ENCODE measurements at places on chromosomes 5 and 9.

DNA sequence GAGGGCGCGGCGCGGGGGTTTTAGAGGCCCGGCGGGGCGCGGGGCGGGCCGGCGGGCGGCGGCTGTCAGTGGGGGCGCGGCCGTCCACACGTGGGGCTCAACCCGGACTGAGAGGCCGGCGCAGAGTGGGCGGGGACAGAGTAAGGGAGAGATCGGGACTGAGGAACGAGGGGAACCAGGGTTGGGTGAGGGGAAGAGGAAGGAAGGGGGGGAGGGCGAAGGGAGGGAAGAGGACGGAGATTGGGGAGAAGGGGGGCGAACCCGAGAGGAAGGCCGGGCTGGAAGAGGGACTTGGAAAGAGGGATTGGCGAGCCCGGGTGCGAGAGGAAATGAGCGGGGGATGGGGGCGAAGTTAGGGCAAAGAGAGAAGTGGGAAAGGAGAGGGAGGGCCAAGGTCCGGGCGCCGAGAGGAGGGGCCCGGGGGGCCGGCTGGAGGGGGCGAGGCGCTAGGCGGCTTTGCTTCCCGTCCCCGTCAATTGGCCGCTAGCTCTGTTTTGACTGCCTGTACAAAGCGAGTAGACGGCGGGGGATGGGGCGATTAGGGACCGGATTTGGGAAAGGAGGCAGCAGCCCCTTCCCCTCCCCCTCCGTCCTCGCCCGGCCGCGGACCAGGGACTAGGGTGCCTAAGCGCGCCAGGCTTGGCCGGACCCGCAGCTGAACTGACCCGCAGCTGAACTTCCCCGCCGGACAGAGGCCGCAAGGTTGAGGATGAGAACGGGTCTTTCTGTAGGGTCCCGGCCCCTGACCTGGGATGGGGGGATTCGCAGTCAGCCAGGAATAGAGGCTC, 399 bp upstream of the FBN2 start:
- DNase-seq, result no peak

- DNase-seq, result no peak
Observed at GRCh38 chr5:120241400-120241799, 222.7 kb upstream of the PRR16 start.

GRCh38 chr5:149002761-149003689, 59.8 kb downstream of the SH3TC2 start:
- no peak for DNase-seq

- no peak for DNase-seq
Observed at GRCh38 chr5:116032094-116032517, at the start of gene ARL14EPL. ARL14EPL (plus strand) TSS chr5:116032472; CDS start chr5:116051466, 18,994 bp downstream.

- no peak for DNase-seq
Observed at GRCh38 chr5:34564710-34565235, 91.4 kb upstream of the RAI14 start.

DNA sequence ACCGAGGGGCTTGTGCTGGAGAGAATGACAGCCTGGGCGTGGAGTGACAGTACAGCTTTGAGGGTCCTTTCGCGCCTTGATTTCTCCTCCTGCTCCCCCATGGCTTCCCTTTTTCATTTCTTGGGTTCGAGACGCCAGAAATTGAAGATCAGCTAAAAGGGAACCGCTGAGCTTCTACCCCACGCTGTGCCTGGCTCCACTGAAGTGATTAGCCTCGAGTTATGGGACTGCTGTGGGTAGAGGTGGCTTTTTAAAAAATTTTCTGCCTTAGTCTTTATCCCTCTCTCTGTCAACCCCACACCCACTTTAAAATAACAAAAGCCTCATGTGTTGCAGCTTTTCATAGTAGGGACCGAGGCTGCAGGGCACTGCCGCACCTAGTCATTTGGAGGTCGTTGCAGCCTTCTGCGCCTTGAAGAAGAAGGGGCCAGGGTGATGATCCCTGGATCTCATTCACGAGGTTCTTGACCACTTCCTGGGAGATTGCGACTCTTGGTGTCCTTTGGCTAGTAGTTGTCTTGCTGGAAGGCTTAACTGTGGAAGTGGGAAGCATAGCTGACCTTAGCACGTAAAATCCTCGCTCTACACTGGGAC, 603 bp downstream of the PPIP5K2 start:
- DNase-seq, result no peak

GRCh38 chr9:94624629-94625028, 14.7 kb downstream of the FBP1 start:
- DNase-seq, result no peak

DNA sequence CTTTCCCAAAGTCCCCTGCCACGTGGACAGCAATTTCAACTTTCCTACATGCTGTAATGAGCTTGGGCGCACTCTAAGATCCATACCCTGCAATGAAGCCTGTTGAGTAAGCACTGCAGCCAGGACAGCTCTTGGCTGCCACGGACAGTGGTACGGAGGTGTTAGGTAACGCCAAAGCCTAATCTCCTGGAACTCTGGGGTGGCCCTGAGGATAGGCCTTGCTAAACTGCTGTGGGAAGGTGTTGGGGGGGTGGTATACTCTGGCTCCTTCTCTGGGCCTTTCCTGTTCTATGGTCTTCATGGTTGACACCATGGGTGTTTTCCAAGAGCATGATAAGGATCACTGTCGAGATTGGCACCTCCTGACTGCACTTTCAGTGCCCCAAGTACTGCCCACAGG, 66.4 kb upstream of the PITX1 start:
- no peak for DNase-seq

DNA sequence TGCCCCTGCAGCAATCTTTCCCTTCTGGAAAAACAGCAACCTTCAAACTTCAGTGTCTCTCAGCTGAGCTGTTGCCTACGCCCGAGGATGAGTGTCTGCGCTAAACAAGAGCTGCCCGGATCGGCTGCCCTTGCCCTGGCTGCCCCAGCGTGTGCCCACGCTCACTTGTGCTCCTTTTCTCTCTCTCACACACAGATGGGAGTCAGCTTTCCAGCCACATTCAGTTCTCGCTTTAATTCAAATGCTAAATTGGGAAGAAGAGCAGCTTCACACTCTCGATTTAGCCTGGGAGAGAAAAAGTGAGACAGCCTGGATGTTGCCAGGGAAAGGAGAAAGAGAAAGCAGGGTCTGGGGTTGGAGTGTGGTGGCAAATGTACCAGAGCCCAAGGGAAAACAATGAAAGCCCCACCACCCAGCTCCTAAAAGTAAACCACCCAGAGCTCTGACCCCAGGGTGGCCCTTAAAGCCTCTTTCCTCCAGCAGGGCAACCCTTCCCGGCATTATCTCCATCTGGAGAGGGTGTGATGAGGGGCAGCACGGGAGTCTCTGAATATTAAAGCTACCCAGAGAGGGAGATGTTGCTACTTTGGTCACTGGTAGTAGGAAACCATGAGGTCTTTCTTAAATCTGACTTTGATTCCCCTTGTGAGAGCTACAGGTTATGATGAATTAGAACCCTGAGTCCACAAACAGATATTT, 9.9 kb upstream of the EGR1 start:
- no peak for DNase-seq

- no peak for DNase-seq
Observed at GRCh38 chr5:13987843-13988464, 43.5 kb upstream of the DNAH5 start.

DNA sequence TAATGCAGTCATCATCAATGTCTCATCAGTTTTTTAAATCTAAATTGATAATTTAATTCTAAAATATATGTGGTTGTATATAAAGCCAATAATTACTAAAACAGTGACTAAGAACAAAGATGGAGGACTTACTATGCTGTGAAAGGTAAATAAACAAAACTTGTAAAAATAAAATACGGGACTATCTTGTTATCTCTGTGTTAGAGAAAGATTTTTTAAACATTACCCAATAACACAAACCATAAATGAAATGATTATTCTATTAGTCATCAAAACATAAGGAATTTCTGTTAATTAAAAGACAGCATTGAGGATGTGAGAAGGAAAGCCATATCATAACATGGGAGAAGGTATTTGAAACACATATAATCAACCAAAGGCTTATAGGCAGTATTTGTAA, 226.2 kb upstream of the SMC2 start:
- DNase-seq, result no peak

- no peak for DNase-seq
Observed at GRCh38 chr5:41683181-41683580, 172.8 kb upstream of the PLCXD3 start.

DNA sequence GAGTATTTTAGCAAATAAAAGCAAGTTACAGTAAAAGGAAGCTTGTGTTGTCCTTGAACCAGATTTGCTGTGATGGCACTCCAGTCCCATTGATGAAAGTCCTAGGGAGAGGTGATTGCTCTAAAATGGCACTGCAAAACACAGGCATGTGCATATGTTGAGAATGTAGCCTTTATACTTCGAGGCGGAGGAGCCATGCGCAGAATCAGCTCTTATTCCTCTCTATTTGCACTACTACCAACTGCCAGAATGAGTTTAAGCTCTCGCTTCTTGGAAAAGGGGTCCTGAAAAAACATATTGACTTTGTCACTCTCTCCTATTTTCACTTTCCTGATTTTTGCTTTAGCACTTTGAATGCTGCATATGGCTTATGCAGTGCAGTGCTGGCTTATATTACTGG, 278.0 kb upstream of the KLF9 start:
- no peak for DNase-seq

GRCh38 chr5:181234455-181235306, 9.0 kb downstream of the RACK1 start:
- no peak for DNase-seq

DNA sequence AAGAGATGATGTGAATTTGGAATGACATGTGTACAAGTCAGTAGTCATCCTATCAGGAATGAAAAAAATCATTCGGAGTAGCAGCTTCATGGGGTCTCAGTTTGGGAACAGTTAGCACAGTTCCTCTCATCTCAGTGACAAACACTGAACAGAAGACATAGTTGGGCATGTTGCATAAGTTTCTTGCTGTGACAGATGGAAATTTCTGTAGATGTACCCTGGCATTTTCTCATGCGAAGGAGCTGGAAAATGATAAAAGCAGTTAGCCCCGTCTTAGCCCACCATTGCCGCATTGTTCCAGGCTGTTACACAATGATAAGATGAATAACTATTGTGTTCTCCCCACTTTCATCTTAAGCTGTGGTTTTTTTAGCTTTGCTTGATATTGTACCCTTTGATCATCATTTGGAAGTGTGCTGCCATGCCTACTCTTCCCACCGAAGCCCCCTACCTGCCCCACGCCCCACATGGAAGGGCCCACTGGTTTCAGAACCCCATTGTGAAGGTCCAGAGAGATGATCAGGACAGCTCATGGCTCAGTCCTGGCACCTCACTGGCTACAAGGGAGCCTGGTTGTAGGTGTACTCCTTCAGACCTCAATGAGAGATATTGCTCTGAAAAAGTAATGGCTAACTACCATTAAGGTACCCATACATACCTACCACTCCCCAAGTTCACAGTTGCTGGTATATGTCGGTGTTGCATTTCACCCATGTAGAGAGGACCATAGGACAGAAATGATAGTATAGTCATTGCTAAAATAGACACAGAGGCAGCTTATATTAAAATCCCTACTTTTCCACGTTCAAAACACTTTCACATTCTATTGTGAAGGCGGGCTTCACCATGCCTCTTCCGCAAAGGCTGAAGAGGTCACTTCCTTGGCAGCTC, 38.8 kb downstream of the SFXN1 start:
- peak; percentile 74 for DNase-seq

DNA sequence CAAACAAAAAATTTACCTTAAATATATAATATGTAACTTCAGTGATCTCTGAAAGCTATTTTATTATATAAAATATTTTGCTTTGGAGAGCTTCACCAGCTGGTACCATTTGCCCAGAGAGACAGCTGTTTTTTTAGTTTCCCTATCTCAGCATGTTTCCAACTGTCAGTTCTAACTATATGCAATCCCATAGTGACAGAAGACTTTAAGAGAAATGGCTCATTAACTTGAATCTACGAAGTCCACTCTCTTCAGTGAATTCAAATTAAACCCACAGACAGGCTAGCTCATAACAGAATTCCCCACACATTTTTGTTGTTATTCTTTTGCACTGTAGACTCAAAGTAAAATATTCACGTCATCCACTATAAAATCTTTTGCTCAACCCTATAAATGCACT, 251.8 kb upstream of the POU5F2 start:
- DNase-seq, result no peak

DNA sequence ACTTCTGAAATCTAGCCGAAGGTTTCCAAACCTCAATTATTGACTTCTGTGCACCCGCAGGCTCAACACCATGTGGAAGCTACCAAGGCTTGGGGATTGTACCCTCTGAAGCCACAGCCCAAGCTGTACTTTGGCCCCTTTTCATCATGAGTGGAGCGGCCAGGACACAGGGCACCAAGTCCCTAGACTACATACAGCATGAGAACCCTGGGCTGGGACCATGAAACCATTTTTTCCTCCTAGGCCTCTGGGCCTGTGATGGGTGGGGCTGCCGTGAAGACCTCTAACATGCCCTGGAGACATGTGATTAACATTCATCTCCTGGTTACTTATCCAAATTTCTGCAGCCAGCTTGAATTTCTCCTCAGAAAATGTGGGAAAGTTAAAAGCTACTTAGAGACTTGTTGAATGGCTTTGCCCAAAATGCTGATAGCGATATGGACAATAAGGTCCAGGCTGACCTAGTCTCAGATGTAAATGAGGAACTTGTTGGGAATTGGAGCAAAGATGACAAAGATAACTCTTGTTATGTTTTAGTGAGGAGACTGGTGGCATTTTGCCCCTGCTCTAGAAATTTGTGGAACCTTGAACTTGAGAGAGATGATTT, 34.1 kb upstream of the CPLANE1 start:
- no peak for DNase-seq

DNA sequence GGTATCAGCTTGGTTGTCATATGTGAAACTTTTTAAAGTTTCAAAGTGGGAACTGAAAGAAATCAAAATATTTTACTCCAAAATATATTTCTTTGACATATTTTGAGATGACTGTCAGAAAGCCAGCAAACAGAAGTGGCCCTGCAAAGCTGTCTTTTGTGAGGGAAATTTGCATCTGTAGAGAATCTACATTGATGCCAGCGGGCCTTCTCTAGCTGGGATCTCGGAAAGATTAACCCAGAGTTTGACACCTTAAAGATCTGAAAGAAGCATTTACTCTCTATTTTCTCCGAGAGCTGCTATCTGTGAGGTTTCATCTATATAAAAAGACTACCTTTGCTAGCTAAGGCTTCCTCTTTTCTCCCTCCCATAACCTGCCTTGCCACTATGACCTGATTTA, 303.6 kb downstream of the FBXL17 start:
- no peak for DNase-seq

DNA sequence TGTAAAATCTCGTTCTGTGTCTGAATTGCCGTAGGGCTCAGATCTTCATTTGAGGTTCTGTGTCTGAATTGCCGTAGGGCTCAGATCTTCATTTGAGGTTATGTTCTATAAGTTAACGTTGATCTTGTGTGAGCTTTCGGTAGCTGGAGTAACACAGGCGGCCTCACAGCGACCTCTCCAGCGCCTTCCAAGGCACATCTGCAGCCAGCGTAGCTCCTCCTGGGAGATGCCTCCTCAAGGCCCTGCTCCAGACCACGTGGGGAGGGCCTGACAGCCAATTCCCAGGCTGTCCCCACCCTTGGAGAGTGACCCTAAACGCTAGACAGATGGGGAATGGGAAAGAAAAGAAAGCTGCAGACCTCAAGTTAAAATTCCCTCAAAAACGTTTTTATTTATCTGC, 8.7 kb upstream of the AHRR start:
- DNase-seq, result no peak

- peak; percentile 12 for DNase-seq
Observed at GRCh38 chr5:52989781-52990527, 802 bp downstream of the ITGA2 start.

GRCh38 chr5:107592515-107592914, 78.2 kb downstream of the EFNA5 start:
- DNase-seq, result no peak

Measured in stimulated activated CD4-positive, alpha-beta T cell treated with anti-CD3 and anti-CD28 coated beads, Interleukin-4, amount 100 ng/mL, for 4 hours (primary cell).